EL (cell line): ENCODE measurements at places on chromosomes 16 and 17.
A peak's percentile ranks its signal among the peaks of the same experiment; 100 is the strongest.

GRCh38 chr17:9233761-9234160 is 212.5 kb downstream of the NTN1 start:
- DNase-seq = no peak

DNA sequence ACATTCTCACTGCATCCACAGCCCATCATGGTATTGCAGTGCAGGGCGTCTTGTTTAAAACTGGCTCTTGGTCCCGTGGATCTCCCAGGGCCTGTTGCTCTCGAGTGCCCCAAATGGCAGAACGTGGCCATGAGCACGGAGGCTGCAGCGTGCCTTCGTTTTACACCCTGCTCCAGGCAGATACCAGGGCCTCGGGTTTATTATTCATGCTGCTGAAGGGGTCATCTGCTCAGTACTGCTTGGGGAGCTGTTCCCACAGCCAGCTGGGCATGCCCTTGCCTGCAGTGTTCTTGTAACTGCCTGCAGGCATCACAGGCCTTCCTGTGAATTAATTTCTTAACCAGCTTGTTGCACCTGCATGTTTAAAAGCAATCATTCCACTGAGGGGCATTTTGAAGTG is 129.7 kb upstream of the CHMP6 start:
- peak; percentile 51 for DNase-seq

GRCh38 chr17:36849871-36850348 is 87.4 kb upstream of the LHX1 start:
- peak; percentile 89 for DNase-seq

- peak; percentile 85 for DNase-seq
Observed at GRCh38 chr17:34248511-34249024, 6.5 kb upstream of the CCL2 start.

DNA sequence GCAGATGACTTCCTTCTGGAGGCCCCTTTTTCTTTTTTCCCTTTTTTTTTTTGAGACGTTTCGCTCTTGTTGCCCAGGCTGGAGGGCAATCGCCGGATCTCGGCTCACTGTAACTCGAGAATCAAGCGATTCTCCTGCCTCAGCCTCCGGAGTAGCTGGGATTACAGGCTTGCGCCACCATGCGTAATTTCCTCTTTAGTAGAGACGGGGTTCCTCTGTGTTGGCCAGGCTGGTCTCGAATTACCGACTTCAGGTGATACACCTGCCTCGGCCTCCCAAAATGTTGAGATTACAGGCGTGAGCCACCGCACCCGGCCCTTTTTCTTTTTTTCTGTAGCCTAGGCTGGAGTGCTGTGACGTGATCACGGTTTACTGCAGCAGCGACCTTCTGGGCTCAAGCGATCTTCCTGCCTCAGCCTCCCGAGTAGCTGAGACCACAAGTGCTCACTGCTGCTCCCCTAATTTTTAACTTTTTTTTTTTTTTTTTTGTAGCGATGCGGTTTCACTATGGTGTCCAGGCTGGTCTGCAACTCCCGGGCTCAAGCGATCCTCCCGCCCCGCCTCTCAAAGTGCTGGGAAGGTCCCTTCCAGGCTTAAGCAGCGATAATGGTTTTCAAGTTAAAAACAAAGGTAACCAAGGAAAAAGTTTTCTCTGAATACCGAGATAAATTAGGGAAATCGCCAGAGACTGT is 956 bp upstream of the IST1 start:
- peak; percentile 66 for DNase-seq

- DNase-seq = peak; percentile 70
Observed at GRCh38 chr17:16962804-16963203, 9.1 kb downstream of the TNFRSF13B start.

GRCh38 chr17:82935966-82936767 is 96.3 kb upstream of the ZNF750 start:
- no peak for DNase-seq

DNA sequence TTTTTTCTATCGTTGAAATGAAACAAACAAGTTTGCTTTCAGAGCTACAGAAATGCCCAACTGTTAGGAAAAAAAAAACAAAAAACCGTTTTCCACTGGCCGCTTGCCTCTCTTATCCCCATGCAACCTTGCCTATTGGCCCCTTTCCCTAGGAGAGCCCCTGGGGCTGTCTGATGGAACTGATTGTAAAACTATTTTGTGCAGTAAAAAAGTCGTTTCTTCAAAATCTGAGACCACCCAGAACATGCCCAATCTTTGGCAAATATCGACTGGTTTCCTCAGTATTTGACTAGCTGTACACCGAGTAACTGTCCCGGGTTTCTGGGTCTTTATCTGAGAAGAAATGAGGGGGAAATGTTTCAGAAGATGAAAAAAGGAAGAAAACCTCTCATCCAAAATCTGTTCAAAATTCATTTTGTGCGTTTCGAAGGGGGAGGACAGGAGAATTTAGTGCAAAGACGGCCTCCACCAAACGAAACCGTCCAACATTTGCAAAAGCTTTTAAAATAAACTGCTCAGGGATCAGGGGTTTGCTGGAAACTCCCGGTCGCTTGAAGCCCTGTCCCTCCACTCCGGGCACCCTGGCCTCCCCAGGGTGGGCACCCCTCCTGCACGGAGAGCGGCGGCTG is 1.1 kb upstream of the GNAO1 start:
- no peak for DNase-seq

DNA sequence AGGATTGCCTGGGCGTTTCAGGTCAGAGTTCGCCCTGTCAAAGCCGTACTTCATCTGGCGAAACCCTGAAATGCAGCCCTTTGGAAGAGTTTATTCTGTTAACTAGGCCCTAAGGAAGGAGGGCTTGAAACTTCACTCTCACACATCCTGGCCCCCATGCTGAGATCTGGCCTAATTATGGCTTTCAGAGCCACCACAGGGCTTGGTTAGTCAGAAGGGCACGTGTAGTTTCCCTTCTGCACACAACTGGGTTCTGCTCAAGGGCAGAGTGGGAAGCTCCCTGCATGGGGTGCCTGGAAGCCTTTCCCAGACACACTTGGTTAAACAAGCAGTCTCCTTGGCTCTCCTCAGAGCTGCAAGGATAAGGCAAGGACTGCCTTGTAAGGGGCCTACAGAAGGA is 397.3 kb downstream of the SHISA9 start:
- DNase-seq = no peak

GRCh38 chr16:87203060-87203656 is 114.0 kb downstream of the C16orf95 start:
- DNase-seq = peak; percentile 86

DNA sequence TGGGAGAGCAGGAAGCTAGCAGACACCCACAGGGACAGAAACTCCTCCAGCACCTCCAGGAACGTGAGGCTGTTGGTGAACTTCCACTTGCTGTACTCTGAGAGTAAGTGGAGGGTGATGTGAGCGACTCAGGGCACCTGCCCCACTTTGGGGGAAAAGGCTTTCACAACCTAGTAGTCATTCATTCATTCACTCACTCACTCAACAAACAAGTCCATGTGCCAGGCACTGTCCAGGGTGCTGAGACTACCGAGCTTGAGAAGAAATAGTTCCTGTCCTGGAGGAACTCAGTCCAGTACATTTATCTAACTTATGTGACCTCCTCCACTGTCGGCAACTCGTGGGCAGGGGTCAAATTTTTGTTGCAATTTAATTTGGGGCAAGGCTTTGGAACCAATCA is 26.6 kb downstream of the LGALS9 start:
- DNase-seq = no peak

GRCh38 chr17:58337210-58337599 is 8.6 kb upstream of the TSPOAP1 start:
- no peak for DNase-seq

- DNase-seq = no peak
Observed at GRCh38 chr16:16015849-16016248, 66.4 kb downstream of the ABCC1 start.

DNA sequence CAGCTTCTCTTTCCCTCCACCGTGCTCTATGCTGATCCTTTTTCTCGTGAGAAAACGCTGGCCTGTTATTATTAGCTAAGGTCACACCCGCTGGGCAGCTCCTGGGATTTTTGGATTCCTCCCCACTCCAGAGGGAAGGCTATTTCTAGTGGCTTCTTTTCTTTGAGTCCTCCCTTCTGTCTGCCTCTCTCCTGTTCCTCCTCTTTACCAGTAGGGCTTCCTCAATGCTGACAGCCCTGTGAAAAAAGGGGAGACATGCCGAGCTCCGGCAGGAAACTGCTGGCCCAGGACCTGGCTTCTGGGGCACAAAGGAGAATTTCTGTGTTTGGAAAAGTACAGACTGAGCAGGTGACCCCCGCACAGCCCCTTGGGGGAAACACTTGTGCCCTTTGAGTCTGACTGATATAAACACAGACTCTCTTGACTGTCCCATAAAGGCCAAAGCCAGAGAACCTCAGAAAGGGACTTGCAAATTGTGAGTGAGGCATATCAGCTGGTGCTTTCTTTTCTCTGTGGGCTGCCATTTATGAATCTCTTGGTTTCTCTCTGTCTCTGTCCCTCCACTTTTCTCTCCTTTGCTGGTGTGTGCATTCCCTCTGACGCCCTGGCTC is 14.0 kb upstream of the RNF135 start:
- no peak for DNase-seq

- no peak for DNase-seq
Observed at GRCh38 chr17:48633266-48633677, 7.1 kb upstream of the HOXB9 start.

- DNase-seq = peak; percentile 9
Observed at GRCh38 chr16:17177242-17177958, 293.4 kb downstream of the XYLT1 start.

DNA sequence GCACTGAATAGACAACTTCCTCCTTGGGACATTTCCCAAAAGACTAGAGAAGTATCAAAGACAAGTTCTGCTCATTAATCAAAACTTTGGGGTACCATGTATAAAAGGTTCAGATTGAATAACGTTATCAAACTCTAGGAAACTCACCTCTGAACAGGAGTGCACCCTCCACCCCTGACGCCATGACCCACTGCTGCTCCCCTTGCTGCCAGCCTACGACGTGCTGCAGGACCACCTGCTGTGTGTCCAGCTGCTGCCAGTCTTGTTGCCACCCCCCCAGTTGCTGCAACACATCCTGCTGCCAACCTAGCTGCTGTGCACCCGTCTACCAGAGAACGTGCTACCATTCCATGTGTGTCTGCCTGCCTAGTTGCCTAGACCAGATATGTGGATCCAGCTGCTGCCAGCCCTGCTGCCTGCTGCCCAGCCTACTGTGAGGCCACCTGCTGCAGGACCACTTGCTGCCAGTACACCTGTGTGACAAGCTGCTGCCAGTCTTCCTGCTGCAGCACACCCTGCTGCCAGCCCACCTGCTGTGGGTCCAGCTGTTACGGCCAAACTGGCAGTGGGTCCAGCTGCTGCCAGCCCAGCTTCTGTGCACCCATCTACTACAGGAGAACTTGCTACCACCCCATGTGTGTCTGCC is 13.8 kb upstream of the KRTAP9-2 start:
- no peak for DNase-seq

- DNase-seq = no peak
Observed at GRCh38 chr16:81524382-81524781, 79.8 kb downstream of the CMIP start.
